ENCODE measurements at places on chromosomes 5 and 9.

GRCh38 chr5:135823881-135824280, 10.6 kb upstream of the SLC25A48 start:
- DNase-seq = no peak

DNA sequence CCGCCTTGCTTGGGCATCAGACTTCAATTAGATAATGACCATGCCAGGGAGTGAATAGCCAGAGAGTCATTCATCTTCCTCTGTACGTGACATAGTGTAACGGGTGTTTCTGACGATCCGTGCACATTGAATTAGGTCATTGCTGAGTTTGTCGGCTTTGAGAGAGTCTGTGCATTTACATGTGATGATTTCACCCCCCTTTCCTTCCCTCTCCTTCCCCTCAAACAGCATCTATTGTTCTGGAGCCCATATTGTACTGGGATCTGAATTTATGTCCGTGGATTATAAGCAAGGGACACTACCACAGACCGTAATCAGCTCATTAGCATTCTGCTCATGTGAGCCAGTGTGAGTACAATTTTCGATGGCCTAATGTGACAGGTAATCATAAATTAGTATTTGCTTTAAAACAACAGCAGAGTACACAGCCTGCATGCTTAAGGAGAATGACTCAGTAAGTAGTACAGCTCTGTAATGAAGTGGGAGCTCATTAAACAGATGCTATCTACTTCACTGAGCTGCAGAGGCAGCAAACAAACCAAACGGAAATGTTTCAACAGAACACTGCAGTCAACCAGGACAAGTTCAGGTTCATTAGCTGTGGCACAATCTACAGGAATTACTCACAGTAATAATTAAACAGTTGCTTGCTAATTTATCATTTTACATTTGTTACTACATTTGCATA, 302.1 kb downstream of the CSNK1G3 start:
- DNase-seq = no peak

DNA sequence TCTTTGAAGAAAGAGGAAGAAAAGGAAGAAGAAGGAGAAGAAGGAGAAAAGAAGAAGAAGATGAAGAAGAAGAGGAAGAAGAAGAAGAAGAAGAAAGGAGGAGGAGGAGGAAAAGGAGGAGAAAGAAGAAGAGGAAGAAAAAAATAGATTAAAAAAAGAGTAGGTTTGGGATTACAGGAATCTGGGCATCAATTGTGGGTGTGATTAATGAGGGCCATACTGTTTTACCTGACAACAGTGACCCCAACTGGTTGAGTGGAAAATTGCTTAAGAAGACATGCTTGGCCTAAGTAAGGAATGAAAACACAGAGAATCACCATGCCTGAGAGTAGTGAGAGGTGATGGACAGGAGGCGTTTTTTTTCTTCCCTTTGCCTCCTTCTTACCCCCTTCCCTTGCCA, 114.6 kb downstream of the FAM170A start:
- DNase-seq = no peak

DNA sequence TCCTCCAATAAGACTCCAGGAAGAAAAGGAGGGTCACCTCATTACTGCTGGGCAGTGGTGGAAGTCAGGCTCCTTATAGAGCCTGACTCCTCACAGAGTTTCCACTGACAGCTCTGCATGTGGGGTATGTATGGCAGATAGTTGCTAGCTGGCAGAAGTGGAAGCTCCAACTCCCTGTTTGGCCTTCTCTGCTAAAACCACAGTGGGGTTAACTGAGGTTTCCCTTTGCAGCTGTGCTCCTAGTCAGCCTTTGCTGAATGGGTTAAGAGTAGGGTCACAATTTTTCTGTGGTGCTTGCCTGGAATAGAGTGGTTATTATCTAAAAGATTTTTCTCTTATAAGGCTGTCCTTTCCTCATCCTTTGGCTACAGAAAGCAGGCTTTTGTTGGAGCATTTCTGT, 327.5 kb downstream of the FBXL17 start:
- no peak for DNase-seq

DNA sequence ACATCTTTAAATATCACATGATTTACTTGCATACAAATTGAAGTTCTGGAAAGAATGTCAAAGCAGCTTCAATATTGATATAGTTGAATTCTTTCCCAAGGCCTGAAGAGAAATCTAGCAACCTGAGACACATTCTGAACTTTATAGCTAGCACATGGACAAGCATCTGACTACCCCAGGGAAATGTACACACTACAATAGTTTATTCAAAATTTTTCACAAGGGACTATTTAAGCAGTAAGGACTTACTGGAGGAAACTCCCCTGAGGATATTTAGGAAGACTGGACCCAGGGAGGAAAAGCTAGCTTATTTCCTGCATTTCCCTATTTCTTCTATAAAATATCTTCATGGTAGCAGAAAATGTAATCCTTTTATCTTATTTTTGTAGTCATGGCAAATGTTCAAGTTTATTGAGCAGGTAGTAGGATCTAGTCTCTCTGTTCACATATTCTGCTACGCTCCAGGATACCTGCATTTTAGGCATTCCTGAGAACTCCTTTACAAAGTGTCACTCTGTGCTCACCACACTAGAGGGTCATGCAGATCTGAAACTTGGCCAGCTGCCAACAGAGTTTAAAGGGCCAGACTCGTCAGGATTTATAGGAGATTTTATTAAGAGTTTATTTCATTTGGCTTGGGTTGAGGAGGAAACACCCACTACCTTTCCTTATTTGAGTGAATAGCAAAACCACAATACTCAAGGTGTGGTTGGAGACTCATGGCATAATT, 348.4 kb upstream of the FTMT start:
- no peak for DNase-seq
